Esophagus mucosa (tissue), 1 donor: ENCODE measurements at places on chromosomes 16 and 17. TPM values are rescaled to one million over a fixed set of nuclear protein-coding genes. Genes with fewer than 3 reads are reported as not detected.

The KRT33A gene
- 0.92 TPM for total RNA-seq

The ZNF469 gene
- total RNA-seq: 0.24 TPM

The BMERB1 gene
- 3.6 TPM for total RNA-seq

The PITPNM3 gene
- total RNA-seq: 20.1 TPM

The MGAT5B gene
- 0.20 TPM for total RNA-seq

The PRCD gene
- 0.64 TPM for total RNA-seq

The GAS2L2 gene
- not detected for total RNA-seq

The TEX19 gene
- not detected for total RNA-seq

The CRAMP1 gene
- 9.6 TPM for total RNA-seq

The TOP3A gene
- total RNA-seq: 23.8 TPM

The PPP1R27 gene
- 0.24 TPM for total RNA-seq

The RAP1GAP2 gene
- total RNA-seq: 17.9 TPM

The KRT33B gene
- not detected for total RNA-seq

The NSMCE1 gene
- 46.8 TPM for total RNA-seq

The KCNH4 gene
- total RNA-seq: not detected

The SDR42E1 gene
- 14.5 TPM for total RNA-seq

The GFAP gene
- total RNA-seq: not detected

The CLDN6 gene
- not detected for total RNA-seq

The SLC13A2 gene
- not detected for total RNA-seq

The NXPH3 gene
- 0.16 TPM for total RNA-seq

The TPPP3 gene
- total RNA-seq: 3.7 TPM

The CLN3 gene
- 10.2 TPM for total RNA-seq

The HBA1 gene
- total RNA-seq: 7.9 TPM

The MMP25 gene
- 0.80 TPM for total RNA-seq

The CTRB2 gene
- total RNA-seq: not detected

The KRT39 gene
- not detected for total RNA-seq

The TEKT5 gene
- not detected for total RNA-seq

The SLC5A2 gene
- total RNA-seq: 0.12 TPM

The EFCAB5 gene
- total RNA-seq: not detected

The NOL3 gene
- total RNA-seq: 23.3 TPM

The NPIPA3 gene
- total RNA-seq: 1.8 TPM

The DPEP1 gene
- total RNA-seq: not detected

The ABCC12 gene
- not detected for total RNA-seq

The CCNF gene
- total RNA-seq: 11.1 TPM

The FAM83G gene
- 47.0 TPM for total RNA-seq

The ACSM2A gene
- not detected for total RNA-seq

The ZP2 gene
- total RNA-seq: not detected

The CCDC78 gene
- total RNA-seq: 0.40 TPM

The SSH2 gene
- 17.3 TPM for total RNA-seq

The MT1F gene
- total RNA-seq: 3.7 TPM

The AIPL1 gene
- not detected for total RNA-seq

The CD300H gene
- total RNA-seq: not detected

The ADAMTS18 gene
- not detected for total RNA-seq

The ELMO3 gene
- 26.3 TPM for total RNA-seq

The SULT1A4 gene
- total RNA-seq: 2.2 TPM

The ACSM3 gene
- 1.5 TPM for total RNA-seq

The SOCS3 gene
- total RNA-seq: 13.6 TPM

The TRIM65 gene
- 10.6 TPM for total RNA-seq

The LITAFD gene
- not detected for total RNA-seq

The GUCY2D gene
- total RNA-seq: 3.5 TPM

The CMTM1 gene
- 0.60 TPM for total RNA-seq

The MYH8 gene
- not detected for total RNA-seq

The CCL13 gene
- 0.24 TPM for total RNA-seq

The SLC38A8 gene
- not detected for total RNA-seq

The SAMD14 gene
- 0.16 TPM for total RNA-seq

The CDRT4 gene
- total RNA-seq: 4.7 TPM

The WSCD1 gene
- total RNA-seq: 0.24 TPM

The AURKB gene
- 22.0 TPM for total RNA-seq

The ALOX15 gene
- total RNA-seq: 0.32 TPM
